ENCODE measurements at places on chromosomes 7 and 10.
A peak's percentile ranks its signal among the peaks of the same experiment; 100 is the strongest.

- DNase-seq = no peak
Measured at GRCh38 chr10:25978771-25979170, 44.7 kb downstream of the MYO3A start.

GRCh38 chr7:139959718-139960117 lies 103.0 kb downstream of the PARP12 start:
- no peak for DNase-seq

DNA sequence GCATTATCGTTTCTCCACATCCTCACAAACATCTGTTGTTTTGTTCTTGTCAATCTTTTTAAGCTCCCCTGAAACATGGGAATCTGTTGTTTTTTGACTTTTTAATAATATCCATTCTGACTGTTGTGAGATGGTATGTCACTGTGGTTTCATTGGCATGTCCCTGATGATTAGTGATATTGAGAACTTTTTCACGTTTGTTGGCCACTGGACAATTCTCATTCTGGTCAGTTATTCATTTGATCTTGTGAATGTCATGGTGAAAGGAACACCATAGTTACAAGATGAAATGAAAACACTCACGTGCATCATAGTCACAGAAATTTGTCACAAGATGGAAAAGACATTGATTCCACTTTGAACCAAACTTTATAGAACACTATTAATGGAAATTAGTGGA lies 20.5 kb upstream of the SGCE start:
- DNase-seq = no peak

DNA sequence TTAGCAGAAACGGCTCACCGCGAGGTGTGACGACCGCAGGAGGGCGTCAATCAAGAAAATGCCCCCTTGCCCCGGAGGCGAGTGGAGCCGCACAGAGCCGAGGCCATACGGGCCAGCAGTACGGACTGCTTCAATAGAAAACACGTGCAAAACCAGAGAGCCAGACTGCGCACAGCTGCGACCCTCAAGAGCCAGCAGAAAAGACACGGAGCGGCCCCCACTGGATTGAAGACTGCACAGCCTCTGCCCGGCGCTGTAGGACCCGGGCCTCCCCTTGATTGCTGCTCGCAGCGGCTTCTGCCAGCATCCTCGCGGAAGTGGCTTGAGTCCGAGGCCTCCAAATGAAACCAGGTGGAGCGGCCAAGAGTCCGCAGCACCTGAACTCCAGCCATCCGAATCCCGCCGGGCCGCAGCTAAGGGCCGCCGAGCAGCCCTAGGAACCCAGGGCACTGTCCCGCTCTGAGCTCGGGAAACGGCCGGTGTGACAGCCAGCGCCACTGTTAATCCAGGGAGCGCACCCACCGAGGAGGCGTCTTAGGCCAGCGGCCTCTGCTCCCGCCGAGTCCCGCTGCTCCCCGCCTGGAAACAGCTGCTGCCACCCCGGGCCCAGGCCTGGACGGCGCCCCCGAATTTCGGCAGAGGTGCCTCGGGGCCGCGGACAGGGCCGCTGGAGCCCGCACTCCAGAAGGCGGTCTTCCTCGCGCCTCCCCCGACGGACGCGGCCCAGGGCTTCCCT lies 660 bp upstream of the HHEX start:
- peak; percentile 68 for DNase-seq
